Tibial nerve (tissue), 4 donors: ENCODE measurements at places on chromosomes 2 and 18.

DNA sequence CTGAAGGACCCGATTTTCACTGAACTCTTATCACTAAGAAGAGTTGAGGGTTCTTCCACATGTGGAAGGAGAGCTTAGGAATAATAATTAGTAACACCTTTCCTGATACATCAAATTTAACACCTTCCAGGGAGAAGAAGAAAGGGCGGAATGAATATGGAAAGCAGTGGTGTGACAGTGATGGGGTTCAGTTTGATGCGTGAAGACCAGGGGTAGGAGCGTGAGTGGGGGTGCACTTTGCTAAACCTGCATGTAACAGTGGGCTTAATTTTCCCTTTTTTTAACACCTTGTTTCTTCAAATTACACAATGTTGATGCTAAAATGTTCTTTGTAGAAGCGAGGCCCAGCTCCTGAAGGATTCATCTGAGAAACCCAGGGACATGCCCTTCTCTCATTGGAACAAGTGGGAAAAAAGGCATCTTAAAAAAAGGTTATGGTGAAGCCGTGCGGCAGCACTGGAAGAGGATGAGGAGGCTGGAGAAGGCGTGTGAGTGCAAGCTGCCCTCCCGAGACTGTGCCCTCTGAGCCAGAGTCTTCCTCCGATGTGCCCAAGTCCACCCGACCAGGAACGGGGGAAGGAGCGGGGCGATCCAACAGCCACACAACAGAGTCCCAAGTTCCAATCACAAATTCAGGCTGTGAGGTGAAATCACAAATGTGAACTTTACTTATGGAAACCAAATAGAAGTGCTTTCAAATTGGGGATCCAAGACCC is 80.8 kb downstream of the MBP start:
- peak overlapping the region; percentile 86 for H3K27ac ChIP-seq
- no peak for DNase-seq
- no peaks in the 10 kb centered on the region for H3K27me3 ChIP-seq
- H3K4me1 ChIP-seq = no peaks in the 10 kb centered on the region

DNA sequence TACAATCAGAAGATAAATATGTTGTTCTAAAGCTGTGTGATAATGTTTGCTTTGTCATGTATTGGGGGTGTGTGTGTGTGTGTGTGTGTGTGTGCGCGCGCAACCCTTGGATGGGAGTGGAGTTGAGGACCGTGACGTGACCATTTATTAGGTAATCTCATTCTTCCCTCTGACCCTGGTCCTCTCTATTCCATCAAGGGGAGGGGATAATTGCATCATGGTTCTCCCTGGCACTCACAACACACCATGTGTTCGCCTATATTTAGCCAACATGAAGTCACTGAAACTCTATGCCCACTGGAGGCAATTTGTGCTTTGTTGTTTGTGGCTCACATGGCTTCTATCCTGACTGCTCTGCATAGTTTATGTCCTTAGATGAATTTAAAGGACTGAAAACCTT is 79.8 kb upstream of the LRPPRC start:
- no peaks in the 10 kb centered on the region for H3K36me3 ChIP-seq
- DNase-seq = peak; percentile 21
- no peak overlapping the region for H3K4me3 ChIP-seq

GRCh38 chr18:68721681-68722583 is 7.0 kb upstream of the TMX3 start:
- no peaks in the 10 kb centered on the region for H3K27me3 ChIP-seq
- no peak overlapping the region for H3K4me3 ChIP-seq
- peaks cover 20% of the 10 kb centered on the region for H3K36me3 ChIP-seq
- peak overlapping the region; percentile 52 for H3K27ac ChIP-seq

GRCh38 chr2:145228506-145228905 is 708.6 kb upstream of the ZEB2 start:
- H3K4me1 ChIP-seq = no peaks in the 10 kb centered on the region
- no peak overlapping the region for H3K4me3 ChIP-seq

- H3K27ac ChIP-seq = no peak overlapping the region
- peak; percentile 77 for DNase-seq
- no peaks in the 10 kb centered on the region for H3K36me3 ChIP-seq
- no peak overlapping the region for H3K4me3 ChIP-seq
Measured at GRCh38 chr2:218168635-218169462, 2.1 kb upstream of the CXCR1 start.

DNA sequence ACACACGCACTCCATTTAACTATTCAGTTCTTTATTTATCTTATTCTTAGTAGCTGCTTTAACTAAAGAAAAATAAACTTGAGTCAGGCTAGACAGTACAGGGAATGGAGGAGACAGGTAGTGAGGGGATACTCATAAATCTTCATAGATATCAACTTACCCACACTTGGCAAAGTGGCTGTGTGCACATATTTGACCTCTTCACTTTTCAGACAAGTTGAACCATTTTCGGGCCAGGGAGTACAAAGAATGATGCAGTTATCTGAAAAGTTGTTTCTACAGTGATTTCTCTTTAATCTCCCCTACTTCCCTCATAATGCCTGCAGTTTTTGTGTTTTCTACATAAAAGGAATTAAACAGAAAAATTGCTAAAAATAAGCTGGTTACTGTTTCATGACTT is 307.5 kb downstream of the GULP1 start:
- H3K36me3 ChIP-seq = no peaks in the 10 kb centered on the region
- H3K4me1 ChIP-seq = no peaks in the 10 kb centered on the region
- H3K27me3 ChIP-seq = no peaks in the 10 kb centered on the region
- peak overlapping the region; percentile 23 for H3K27ac ChIP-seq

GRCh38 chr2:207251573-207252192 is 85.9 kb upstream of the KLF7 start:
- DNase-seq = no peak
- no peaks in the 10 kb centered on the region for H3K36me3 ChIP-seq
- H3K4me1 ChIP-seq = peaks cover 10% of the 10 kb centered on the region
- H3K27ac ChIP-seq = no peak overlapping the region
- H3K27me3 ChIP-seq = no peaks in the 10 kb centered on the region

- H3K36me3 ChIP-seq = no peaks in the 10 kb centered on the region
- no peaks in the 10 kb centered on the region for H3K27me3 ChIP-seq
- H3K4me3 ChIP-seq = no peak overlapping the region
Measured at GRCh38 chr18:32974421-32975162, 201.8 kb upstream of the KLHL14 start.

GRCh38 chr2:198127627-198128026 is 323.2 kb downstream of the PLCL1 start:
- H3K4me3 ChIP-seq = no peak overlapping the region
- H3K27ac ChIP-seq = no peak overlapping the region
- no peak for DNase-seq
- no peaks in the 10 kb centered on the region for H3K36me3 ChIP-seq

- no peak overlapping the region for H3K27ac ChIP-seq
- H3K27me3 ChIP-seq = no peaks in the 10 kb centered on the region
- no peak overlapping the region for H3K4me3 ChIP-seq
- H3K36me3 ChIP-seq = no peaks in the 10 kb centered on the region
- DNase-seq = no peak
- H3K4me1 ChIP-seq = peaks cover 33% of the 10 kb centered on the region
Measured at GRCh38 chr18:35609236-35609635, 27.7 kb downstream of the GALNT1 start.

DNA sequence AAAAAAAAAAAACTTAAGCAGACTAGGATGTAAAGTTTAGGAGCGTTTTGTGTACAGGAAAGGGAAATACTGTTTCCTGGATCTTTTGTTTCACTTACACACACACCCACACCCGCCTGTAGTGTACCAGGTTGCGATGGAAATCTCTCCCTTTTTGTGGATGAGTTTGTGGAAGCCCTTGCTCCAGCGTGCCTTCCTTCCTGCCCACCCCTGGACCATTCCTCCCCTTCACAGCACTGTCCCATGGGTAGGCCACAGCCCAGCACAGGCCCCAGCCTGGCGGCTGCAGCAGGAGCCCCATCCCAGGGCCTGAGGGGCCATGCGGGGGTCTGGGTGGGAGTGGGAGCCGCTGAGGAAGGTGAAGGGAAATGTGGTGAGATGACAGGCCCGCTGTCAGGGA is 15.1 kb downstream of the MALL start:
- H3K4me3 ChIP-seq = no peak overlapping the region
- no peaks in the 10 kb centered on the region for H3K27me3 ChIP-seq
- H3K27ac ChIP-seq = peak overlapping the region; percentile 89
- no peaks in the 10 kb centered on the region for H3K36me3 ChIP-seq
- no peak for DNase-seq

DNA sequence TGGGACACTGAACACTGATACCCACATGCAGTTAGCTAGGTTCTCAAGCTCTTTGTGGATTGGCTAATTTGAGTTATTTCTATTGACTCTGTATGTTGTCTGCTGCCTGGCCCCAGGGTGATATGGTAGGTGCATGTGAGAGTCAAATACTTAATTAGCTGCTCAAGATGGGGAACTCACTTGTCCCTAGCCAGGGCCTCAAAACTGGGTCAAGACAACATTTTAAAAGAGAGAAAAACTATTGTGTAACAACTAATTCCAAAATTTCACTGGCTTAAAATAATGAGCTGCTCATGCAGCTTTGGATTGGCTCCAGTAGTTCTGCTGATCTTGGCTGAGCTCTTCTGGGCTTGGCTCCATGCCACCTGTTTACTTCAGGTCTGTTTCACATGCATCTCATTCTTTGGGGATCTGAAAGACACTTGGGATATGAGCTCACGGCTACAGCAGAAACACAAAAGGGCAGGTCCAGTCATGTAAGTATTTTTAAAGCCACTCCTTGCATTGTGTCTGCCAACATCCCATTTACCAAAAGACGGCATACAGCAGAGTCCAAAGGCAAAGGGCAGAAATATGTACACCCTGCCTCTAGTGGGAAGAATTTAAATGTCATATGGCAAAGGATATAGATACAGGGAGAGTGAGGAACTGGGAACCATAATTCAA is 716.8 kb downstream of the SUCLG1 start:
- no peaks in the 10 kb centered on the region for H3K4me1 ChIP-seq
- H3K4me3 ChIP-seq = no peak overlapping the region
- peak; percentile 77 for DNase-seq
- H3K27ac ChIP-seq = no peak overlapping the region
- H3K27me3 ChIP-seq = no peaks in the 10 kb centered on the region

DNA sequence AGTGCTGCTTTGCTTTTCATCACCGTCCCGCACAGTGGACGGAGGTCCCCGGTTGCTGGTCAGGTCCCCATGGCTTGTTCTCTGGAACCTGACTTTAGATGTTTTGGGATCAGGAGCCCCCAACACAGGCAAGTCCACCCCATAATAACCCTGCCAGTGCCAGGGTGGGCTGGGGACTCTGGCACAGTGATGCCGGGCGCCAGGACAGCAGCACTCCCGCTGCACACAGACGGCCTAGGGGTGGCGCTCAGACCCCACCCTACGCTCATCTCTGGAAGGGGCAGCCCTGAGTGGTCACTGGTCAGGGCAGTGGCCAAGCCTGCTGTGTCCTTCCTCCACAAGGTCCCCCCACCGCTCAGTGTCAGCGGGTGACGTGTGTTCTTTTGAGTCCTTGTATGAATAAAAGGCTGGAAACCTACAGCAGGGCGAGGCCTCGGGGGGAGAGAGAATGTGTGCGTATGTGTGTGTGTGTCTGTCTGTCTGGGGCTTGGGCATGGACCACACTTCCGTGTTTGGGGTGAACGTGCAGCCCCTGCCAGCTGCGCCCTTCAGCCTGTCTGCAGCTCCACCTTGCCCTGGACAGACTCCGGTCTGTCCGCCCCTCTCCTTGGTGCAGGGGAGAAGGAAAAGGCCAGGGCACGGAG is 32.3 kb downstream of the GPC1 start:
- no peak overlapping the region for H3K4me3 ChIP-seq
- H3K4me1 ChIP-seq = no peaks in the 10 kb centered on the region
- DNase-seq = no peak
- no peak overlapping the region for H3K27ac ChIP-seq
- no peaks in the 10 kb centered on the region for H3K27me3 ChIP-seq
- H3K36me3 ChIP-seq = peaks cover 56% of the 10 kb centered on the region

- no peaks in the 10 kb centered on the region for H3K36me3 ChIP-seq
- no peaks in the 10 kb centered on the region for H3K27me3 ChIP-seq
- peaks cover 24% of the 10 kb centered on the region for H3K4me1 ChIP-seq
- peak overlapping the region; percentile 64 for H3K27ac ChIP-seq
Measured at GRCh38 chr18:34977838-34978532, 63.2 kb upstream of the MAPRE2 start.

DNA sequence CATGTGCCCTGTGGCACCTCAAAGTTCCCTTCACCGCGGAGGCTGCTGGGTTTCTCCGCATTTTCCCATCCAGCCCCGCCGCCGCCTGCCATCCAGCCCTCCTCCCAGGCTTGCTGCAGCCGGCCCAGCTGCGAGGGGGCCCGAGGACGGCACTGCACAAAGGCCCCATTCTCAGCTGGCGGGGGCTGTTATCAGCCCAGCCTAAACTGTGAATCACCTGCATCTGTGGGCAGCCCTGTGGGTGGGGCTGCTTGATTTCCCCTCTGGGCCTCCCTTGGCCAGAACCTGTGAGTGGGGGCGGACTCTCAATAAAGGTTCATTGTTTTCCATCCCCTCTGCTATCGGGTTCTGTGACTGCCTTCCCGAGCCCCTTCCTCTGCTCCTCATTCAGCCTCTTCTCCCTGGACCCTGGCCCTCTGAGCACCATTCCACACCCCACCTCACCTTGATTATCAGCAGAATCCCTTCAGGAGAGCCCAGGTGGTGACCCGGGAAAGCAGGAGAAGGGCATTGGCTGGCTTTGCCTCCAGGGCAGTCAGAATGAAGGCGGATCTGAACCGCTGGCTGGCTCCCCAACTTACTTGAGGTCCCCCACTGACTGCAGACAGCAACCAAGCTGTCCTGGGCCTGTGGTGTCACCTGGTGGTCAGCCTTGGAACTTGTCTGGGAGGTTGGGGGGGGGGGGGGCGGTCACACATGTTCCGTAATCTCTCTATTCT is 204.5 kb downstream of the ZFP36L2 start:
- H3K4me3 ChIP-seq = no peak overlapping the region
- no peak overlapping the region for H3K27ac ChIP-seq
- H3K27me3 ChIP-seq = no peaks in the 10 kb centered on the region
- peaks cover 42% of the 10 kb centered on the region for H3K4me1 ChIP-seq
- DNase-seq = no peak
- H3K36me3 ChIP-seq = no peaks in the 10 kb centered on the region

- H3K4me1 ChIP-seq = peaks cover 34% of the 10 kb centered on the region
- H3K27ac ChIP-seq = peak overlapping the region; percentile 59
- DNase-seq = no peak
- H3K4me3 ChIP-seq = no peak overlapping the region
Measured at GRCh38 chr2:216855605-216856004, 4.3 kb downstream of the TNP1 start.

- H3K4me1 ChIP-seq = no peaks in the 10 kb centered on the region
- H3K36me3 ChIP-seq = no peaks in the 10 kb centered on the region
- no peak overlapping the region for H3K27ac ChIP-seq
- no peaks in the 10 kb centered on the region for H3K27me3 ChIP-seq
Measured at GRCh38 chr2:81852651-81853050, 1548.1 kb upstream of the LRRTM1 start.

DNA sequence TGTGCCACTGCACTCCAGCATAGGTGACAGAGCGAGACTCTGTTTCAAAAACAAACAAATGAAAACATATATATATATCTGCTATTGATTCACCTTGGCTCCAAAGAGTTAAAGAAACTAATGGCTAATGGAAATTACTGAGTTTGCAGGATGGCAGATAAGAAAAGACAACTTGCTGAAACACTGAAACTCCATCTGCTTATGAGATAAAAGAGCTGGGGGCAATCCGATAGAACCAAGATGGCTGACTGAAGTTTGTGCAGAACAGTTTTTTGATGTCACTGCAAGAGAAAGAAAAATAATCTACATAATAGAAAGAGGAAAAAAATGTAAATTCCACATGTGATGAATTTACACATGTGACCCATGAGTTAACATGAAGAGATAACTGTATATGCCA is 88.2 kb downstream of the LRATD1 start:
- H3K27ac ChIP-seq = no peak overlapping the region
- H3K36me3 ChIP-seq = no peaks in the 10 kb centered on the region
- no peaks in the 10 kb centered on the region for H3K4me1 ChIP-seq
- no peaks in the 10 kb centered on the region for H3K27me3 ChIP-seq
- DNase-seq = no peak
